IMR-90 (cell line): ENCODE measurements at places on chromosomes 3 and 15. TPM values are rescaled to one million over a fixed set of nuclear protein-coding genes. Genes with fewer than 3 reads are reported as not detected.

The GLDN gene
- total RNA-seq, result under 0.01 TPM in 1 of 2 replicates, not detected in the other

The FBXL22 gene
- 0.28 and 0.36 TPM in 2 replicates for total RNA-seq

DNA sequence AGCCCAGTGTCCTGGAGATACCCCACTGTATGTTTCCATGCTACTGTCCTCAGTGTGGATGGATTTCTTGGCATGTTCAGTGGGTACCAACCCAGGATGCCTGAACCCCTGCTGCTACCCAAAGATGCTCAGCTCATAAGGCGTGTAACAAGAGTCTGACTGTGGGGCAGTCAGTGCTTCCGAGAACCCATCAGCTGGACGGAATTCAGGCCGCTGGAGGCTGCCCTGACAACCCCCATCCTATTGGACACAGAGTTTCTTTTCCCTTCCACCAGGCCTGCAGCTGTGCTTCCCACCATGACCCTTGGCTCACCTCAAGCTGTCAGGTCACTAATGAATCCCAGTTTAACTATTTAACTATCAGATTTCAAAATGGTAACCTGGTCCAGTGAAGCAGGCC lies 224.1 kb upstream of the FEZF2 start:
- no peak for DNase-seq

DNA sequence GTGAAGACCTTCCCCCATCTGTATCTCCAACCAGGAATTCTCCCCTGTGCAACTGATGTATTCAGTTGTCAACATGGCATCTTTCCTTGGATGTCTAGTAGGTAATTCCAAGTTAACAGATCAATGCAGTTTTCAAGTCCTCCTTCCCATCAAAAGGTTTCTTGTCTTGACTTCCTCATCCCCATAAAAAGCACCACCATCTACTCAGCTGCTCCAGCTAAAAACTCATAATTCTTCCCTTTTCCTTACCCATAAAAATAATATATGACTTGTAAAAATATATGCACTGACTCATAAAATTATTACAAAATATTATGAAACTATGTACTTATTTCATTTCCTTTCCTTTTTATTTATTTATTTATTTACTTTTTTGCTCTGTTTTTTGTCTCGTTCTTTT lies 5.0 kb upstream of the CAND2 start:
- DNase-seq, result no peak

The RNU5B-1 gene
- total RNA-seq, result not detected in 2 replicates

GRCh38 chr3:141921316-141921715 lies 44.9 kb downstream of the ATP1B3 start:
- no peak for DNase-seq
